ENCODE measurements at places on chromosomes 1 and 21. TPM values are rescaled to one million over a fixed set of nuclear protein-coding genes. Genes with fewer than 3 reads are reported as not detected.

DNA sequence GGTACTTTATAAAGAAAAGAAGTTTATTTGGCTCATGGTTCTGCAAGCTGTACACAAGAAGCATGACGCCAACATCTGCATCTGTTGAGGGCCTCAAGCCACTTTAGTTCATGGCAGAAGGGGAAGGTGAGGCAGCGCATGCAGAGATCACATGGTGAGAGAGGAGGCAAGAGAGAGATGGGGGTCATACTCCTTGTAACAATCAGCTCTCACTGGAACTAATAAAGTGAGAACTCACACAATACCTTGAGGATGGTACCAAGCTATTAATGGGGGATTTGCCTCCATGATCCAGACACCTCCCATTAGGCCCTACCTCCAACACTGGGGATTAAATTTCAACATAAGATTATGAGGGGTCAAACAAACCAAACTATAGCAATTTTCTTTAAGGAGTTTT lies 3.3 kb upstream of the RGL1 start:
- no peak for DNase-seq

GRCh38 chr1:26784023-26784871 lies 3.5 kb upstream of the PIGV start:
- DNase-seq: no peak

DNA sequence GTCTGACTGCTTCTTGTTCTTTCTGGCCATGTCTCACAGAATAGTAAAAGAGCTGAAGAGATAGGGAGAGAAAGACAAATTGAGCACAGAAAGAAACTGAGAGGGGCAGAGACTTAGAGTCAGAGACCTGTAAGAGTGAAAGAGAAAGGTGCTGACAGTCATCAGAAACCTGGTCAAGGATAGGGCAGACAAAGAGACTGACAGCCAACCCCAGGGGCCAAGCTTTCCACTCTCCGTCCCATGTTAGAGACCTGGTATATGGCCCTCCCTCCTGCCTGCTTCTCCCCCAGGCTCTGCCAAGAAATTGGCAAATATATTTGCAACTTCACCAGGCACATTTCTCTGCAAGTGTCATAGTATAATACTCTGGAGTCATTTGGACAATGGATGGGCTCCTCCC lies 64.6 kb downstream of the RHBG start:
- DNase-seq: no peak

DNA sequence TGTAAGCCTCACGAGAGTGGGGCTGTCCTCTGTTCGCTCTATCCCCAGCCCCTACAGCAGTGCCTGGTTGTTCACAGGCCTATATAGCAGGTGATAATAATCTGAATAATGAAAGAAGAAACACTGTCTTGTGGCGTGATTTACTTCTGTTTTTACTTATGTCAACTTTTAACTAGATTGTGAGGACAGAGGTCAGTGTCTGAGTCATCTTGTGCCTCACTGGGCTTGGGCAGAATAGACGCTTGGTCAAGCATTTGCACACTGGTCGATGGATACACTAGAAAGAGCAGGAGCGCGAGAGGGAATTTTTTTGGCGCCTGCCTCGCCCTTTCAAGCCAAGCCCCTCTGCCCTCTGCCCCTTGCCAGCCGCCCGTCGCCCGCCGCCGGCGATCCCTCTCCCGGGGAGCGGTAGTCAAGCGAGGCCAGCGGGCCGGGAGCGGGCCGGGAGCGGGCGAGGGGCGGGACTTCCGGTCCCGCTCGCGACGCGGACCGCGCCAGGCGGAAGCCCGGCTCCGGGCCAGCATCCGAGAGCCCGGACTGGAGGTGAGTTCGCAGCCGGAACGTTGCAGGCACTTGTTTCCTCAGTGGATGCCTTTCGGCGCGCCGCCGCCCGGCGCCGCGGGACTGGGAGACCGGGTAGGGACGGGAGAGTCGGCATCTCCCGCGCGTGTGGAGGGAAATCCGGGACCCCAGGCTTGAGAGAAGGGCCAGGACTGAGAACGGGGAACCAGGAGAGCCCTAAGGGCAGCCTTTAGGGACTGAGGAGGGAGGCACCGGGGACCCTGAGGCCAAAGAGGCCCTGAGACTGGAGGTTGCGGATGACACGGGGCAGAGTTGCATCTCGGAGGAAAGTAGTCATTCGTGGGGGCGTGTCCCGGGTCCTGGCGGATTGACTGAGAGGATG lies at the start of gene DISP1:
Gene DISP1, plus strand, starts transcription at position 504 of the 904 bp plus-strand sequence. CDS start 127,785 bp downstream, outside the sequence.
- DNase-seq: peak; percentile 91

GRCh38 chr1:172224871-172225270 lies 195.6 kb upstream of the C1orf105 start:
- DNase-seq: no peak

DNA sequence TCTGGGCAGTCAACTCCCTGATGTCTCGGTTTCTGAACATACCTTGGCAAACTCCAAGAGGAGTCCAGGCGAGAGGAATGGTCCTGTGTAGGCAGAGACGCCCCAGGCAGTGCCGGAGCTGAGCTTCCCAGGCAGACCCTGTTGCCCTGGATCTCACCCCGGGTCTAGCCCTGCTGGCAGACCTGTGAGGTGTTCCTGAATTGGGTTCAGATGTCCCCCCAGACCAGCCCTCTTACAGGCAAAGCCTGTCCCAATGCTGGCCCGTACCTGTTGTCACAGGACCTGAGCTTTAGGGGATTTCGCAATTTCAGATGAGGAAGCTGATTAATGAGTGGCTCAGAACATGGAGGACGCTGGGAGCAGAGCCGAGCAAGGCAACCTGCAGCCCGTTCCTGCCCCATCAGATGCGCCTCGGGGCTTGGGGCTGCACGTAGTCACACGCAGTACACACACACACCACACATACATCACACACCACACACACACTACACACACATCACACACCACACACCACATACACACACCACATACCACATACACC lies 38.5 kb upstream of the PDE9A start:
- DNase-seq: no peak

DNA sequence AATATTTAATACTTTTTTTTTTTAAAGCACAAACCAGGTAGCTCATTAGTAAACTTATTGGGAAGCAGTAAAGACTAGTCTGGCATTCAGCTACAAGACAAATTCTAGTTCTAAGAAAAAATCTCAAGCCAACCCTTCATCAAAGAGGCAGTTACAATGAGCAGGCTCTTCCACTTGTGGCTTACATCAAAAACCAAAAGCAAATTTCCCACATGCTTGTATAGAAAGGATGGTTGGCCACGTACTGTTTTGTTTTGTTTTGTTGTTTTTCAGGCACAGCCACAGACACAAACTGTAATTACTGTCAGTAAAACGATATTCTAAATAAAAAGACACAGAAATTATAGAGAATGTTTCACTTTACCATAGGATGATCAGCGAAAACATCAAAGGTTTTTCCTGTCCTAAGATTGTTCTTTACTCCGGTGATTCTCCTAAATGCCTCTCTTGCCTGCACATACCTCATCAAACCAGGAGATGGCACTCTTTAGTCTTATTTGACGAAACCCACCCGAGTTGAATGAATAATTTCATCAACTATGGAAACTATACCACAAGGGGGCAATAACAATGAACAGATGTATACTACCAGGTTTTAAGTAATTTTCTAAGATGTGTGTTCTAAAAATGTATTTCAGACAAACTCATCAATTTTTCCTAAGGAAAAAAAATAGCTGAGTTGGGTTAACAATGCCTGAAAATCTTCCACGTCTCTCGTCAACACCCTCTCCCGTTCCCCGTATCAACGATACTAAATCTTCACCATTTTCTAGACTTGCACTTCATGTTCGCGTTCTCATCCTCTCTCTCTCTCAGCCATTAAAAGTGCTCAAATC lies 26.9 kb downstream of the RPL5 start:
- no peak for DNase-seq

Gene FAM151A
- 1.5 TPM for total RNA-seq

Gene NHLH1
- total RNA-seq: not detected

Gene KISS1
- not detected for total RNA-seq
